ENCODE measurements at places on chromosomes 3 and 15.

DNA sequence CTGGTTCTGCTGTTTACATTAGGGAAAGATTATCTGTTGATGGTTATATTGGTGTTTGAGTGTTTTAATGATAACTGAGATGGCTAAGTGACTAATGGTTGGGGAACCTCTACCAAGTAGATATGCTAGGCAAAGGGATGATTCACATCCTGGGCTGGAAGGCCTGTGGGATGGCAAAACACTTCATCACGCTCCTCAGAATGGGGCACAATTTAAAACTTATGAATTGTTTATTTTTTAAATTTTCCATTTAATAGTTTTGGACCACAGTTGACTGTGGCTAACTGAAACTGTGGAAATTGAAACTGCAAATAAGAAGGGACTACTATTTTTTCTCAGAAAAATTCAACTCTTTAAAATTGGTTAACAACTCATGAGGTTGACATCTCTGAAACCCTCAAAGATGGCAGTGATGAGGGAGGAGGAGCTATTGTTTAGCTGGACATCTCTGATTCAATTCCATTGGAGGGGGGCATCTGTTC, 100.5 kb upstream of the ZBED2 start:
- DNase-seq = peak; percentile 40

DNA sequence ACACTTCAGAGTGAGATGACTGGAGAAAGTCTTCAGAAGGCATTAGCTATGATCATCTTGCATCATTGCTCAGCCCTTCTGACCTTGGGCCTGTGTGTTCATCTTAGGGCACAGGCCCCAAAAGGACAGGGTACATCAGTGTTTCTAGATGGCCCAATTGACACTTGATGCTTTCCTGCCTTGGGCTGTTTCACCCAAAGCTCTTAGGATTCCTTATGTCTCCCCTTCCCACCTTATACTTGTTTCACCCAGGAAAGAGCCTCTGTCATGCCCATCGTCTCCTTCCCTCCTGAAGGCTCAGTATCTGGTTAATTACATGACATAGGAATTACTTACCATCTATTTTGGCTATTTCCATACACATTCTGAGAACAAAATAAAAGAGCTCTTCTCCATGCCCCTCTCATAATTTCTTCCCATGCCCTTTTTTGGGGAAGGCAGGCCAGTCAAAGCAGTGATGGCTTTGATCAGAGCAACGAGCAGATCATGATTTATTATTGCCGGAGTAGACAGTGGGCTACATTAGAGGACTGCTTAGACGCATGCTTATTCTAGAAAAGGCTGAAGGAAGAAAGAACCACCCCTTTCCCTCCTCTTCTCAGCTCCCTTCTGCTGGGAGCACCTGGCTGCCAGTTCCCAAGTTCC, 72.9 kb downstream of the GHSR start:
- DNase-seq = no peak

DNA sequence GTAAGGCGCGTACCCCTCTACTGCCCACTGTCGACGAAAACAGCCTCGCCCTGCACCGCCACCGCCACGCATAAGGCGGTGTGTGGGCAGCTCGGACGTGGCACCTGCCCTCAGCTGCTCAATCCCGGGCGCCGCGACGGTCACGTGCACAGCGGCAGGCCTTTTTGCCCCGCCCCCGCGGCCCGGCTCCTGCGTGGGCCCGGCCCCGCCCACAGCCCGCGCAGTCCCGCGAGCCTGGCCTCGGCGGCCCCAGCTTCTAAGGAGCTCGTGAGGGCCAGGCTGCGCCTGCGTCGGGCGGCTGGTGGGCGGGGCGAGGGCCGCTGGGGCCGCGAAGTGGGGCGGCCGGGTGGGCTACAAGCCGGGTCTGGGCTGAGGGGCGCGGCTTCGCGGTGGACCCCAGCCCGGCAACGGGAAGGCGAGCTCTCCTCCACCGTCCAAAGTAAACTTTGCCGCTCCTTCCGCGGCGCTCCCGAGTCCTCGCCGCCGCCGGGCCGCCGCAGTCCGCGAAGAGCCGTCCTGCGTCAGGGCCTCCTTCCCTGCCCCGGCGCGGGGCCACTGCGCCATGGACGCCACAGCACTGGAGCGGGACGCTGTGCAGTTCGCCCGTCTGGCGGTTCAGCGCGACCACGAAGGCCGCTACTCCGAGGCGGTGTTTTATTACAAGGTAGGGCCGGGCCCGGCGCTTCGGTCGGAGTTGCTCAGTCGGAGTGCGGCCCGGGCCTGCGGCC, at the start of gene CAPN7:
Gene CAPN7 (plus strand): TSS at position 313 of the 728 bp plus-strand sequence. CDS start 250 bp downstream, at position 563.
- DNase-seq = peak; percentile 98

- no peak for DNase-seq
Measured at GRCh38 chr15:74202452-74203401, at the start of gene STRA6. Gene STRA6, minus strand, starts transcription at chr15:74202787. Its CDS starts 520 bp downstream, at chr15:74202267.

DNA sequence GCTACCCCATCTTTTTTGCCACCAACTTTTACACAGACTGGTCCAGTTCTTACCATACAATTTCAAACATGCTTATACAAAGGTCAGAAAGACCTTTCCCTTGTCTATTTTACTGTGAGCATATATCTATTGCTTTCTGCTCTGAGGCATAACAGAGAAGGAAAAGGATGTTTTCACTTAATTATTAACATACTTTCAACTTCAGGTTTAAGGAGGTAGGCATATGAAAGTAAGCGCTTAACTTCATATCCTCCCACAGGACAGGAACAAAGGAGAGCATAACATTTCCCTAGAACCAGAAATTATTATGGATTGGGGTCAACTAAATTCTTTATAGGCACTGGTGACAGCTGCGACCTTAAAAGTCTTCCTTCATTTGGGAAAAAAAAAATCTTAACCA, 1.1 kb downstream of the MYEF2 start:
- no peak for DNase-seq

GRCh38 chr3:177725165-177725564, 527.9 kb upstream of the TBL1XR1 start:
- DNase-seq = no peak

DNA sequence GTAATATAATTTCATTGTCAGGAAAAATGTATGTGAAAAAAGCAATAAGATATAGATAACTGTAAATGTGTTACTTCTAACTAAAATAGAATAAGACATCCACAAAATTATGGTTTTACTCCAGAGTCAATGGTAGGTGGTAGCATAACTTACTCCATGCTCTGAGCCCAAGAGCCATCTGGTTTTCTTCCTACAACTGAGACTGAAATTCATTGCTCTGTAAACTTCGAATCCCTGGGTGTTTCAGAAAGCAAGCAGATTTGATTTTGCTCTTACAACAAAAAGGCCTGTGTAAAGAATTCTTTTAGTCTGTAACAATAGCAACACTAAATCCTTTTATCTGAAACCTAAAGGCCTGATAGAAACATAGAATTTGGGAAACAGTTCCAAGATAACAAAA, 805.9 kb downstream of the AGBL1 start:
- DNase-seq = no peak

- DNase-seq = no peak
Measured at GRCh38 chr15:101406036-101406435, 83.5 kb downstream of the PCSK6 start.

DNA sequence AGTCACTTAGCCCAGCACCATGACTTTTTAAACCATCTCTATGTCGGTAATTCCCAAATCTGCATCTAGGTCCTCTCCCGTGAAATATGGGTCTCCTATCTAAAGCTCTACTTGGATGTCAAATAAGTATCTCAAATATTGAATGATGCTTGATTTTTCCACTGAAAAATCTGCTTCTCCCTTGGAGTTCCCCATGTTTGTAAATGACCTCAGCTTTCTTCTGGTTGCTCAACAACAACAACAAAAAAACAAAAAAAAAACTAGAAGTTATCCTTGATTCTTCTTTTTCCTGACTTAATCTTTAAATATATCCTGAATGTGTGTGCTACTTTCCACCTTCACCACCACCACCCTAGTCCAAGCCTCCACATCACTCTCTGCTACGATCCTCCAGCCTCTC, 307.5 kb upstream of the UBE2E2 start:
- no peak for DNase-seq

DNA sequence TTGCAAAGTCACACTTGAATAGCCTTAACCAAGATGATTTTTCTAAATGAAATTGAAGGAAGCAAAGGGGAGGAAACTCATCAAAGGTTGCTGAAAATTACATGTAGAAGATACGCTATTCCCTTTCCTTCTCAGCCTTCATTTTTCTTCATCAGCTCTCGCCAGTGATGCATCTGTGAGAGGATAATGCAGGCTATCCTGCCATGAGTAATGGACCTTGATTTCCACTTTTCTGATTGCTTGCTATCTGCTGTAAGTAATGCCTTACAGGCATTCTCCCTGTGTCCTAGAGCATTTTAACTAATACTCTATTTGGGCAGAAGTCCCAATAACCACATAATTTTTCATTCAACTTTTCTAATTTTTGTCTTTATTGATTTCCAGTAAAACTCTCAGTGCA, 162.6 kb downstream of the BBX start:
- DNase-seq = no peak

DNA sequence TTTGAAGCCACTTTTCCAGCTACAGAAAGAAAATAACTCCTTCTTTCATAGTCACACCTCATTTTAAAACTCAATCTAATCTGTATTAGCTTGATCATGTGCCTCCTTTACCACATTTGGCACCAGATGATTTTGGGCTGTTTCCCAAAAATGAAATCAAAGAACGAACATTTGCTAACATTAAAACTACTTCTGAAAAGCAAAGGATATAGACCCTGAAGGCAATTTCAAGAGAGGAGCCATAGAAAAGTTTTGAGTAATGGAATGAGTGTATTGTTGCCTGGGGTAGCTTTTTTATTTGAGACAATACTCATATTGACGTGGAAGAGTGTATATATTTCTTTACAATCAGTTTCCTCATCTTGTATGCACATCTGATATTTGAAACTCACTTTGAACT, 152.8 kb upstream of the TBL1XR1 start:
- peak; percentile 43 for DNase-seq

GRCh38 chr15:37638691-37639090, 295.7 kb upstream of the TMCO5A start:
- DNase-seq = no peak

DNA sequence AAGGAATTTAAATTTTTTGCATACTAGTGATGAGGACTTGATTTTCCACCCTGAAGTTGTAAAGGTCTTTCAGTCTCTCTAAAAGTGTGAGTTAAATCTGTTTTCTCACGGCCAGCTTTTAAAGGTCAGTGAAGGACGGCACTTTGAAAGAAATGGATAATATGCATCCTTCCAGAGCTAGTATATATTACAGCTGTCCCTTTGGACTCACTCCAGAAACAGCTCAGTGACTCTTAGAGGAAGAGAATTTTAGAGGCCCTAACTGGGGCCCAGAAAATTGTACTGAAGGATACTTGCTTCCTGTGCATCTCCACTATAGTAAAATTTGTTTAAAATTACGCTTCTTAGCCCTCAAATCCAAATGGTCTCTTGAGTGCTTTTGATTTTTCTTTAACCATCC, 41.6 kb downstream of the PIK3CA start:
- peak; percentile 45 for DNase-seq

- DNase-seq = no peak
Measured at GRCh38 chr3:53822331-53822741, 23.9 kb downstream of the CHDH start.

DNA sequence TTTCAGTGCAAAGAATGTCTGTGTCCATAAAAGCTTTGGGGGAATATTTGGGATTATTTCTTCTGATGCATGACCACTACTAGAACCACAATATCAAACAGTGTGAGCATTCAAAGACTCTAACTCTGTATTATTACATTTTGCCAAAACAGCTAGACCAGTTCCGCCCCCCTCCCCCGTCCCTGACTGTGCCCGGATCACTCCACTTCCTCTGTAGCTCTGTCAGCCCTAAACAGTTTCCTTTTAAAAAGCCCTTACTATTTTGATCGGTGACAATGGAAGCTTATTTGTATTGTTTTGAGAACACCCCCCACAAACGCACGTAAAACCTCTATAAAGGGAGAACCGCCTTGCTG, 36.6 kb upstream of the EPHB3 start:
- no peak for DNase-seq

- no peak for DNase-seq
Measured at GRCh38 chr3:40827942-40828688, 303.4 kb downstream of the ZNF621 start.

GRCh38 chr3:179929091-179929529, 107.6 kb downstream of the PEX5L start:
- DNase-seq = peak; percentile 52

DNA sequence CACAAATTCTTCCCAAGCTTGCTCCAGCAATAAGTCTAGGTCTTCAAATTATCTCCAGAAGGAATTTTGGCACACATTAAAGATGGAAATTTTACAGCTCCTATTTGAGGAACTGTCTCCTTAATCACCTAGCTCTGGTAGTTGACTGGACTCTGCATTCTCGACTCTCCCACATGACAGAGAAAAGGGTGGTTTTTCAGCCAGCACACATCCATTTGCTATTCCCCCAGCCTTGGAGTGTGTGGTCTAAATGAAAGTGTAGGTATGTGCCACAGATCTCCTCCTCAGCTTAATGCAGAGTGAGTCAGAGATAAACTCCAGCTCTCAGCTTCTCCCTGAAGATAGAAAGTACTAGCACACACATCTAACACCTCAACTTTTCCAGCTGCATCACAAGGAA, 62.2 kb upstream of the ALCAM start:
- DNase-seq = no peak

- peak; percentile 8 for DNase-seq
Measured at GRCh38 chr3:29618395-29619282, 337.8 kb downstream of the RBMS3 start.

- peak; percentile 53 for DNase-seq
Measured at GRCh38 chr15:37764733-37765191, 169.7 kb upstream of the TMCO5A start.

DNA sequence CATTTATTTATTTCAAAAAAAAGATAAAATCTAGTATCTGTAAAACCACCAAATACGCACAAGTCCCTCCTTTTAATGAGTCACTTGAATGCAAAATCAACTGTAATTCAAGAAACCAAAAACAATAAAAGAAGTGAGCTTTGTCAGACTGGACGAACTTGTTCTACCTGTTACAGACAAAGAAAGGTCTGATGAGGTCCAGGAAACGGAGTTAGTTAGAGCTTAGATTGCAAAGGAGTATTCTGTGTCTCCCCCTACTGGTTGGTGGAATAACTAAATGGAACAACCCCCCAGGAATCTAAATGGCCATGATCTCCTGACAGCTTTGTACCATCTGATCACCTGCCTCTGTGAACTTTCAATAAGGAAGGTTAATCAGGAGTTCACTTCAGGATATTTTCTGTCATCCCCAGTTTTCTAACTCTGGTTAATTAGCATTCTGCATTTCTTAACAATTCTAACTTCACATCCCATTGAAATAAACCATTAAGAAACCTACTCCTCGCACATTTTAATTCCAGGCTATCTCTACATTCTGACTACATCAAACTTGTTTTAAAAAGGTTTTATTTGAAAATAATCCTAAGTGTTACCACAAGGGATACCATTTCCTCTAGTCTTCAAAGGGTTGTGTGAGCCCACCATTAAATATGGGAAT, 333.0 kb upstream of the SATB1 start:
- DNase-seq = no peak

DNA sequence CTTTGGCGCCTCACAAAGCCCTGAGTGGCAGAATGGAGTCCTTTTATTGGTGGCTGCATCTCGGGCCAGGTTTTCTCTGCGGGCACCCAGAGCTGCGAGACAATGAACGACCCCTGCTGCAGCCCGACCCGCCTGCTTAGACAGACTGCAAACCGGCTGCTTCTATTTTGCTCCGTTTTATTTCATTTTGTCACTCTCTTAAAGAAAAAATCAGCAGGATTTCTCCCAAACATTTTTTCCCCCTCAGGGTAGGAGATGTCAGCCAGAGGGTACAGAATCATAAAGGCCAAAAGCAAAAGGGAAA, 64.8 kb downstream of the OXNAD1 start:
- no peak for DNase-seq

Measured in endothelial cell of umbilical vein (primary cell).